CD4-positive, alpha-beta T cell (primary cell): ENCODE measurements at places on chromosomes 12 and 14. TPM values are rescaled to one million over a fixed set of nuclear protein-coding genes. Genes with fewer than 3 reads are reported as not detected.
A peak's percentile ranks its signal among the peaks of the same experiment; 100 is the strongest.

Gene GYS2
- 0.22 TPM for total RNA-seq

Gene MOK
- total RNA-seq = 2.3 TPM

Gene ISM2
- total RNA-seq = not detected

Gene DTX1
- 14.0 TPM for total RNA-seq

Gene AREL1
- 30.6 TPM for total RNA-seq

Gene AICDA
- total RNA-seq = not detected

Gene NTS
- not detected for total RNA-seq

Gene RXYLT1
- 6.2 TPM for total RNA-seq

Gene KRT3
- not detected for total RNA-seq

Gene STX2
- 14.1 TPM for total RNA-seq

Gene FITM1
- 1.5 TPM for total RNA-seq

Gene SLC16A7
- total RNA-seq = 23.7 TPM

GRCh38 chr14:77923131-77923936, 123.4 kb downstream of the ADCK1 start:
- H3K27ac ChIP-seq = no peak overlapping the region
- H3K27me3 ChIP-seq = no peaks in the 10 kb centered on the region
- peaks cover 4% of the 10 kb centered on the region for H3K36me3 ChIP-seq
- H3K4me3 ChIP-seq = no peak overlapping the region
- no peak for DNase-seq

DNA sequence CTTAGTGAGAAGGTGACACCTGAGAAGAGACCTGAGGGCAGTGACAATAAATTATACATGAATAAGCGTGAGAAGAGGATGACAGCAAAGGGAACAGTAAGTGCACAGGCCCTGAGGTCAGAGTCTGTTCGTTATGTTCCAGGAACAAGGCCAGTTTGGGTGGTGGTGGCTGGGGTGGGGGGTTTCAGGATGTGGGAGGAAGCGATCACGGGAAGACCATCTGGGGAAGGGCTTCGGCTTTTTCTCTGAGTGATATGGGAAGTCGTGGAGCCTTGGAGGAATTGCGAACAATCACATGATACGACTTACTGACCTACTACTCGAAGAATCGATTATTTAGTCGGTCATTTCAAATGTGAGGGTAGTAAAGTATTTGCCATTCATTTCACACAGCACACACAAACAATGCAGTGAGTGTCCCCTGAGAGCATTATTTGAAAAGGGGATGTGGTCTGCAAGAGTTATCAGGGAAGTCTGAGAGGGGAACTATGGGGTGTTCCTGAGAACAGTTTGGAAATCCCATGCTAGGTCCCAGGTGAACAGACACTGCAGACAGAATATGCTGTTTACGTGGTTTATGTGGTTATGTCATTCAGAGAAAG, 94.7 kb downstream of the SLC38A1 start:
- no peak for DNase-seq
- peaks cover 12% of the 10 kb centered on the region for H3K4me1 ChIP-seq
- H3K36me3 ChIP-seq = no peaks in the 10 kb centered on the region
- no peak overlapping the region for H3K27ac ChIP-seq
- no peaks in the 10 kb centered on the region for H3K27me3 ChIP-seq
- H3K4me3 ChIP-seq = no peak overlapping the region

DNA sequence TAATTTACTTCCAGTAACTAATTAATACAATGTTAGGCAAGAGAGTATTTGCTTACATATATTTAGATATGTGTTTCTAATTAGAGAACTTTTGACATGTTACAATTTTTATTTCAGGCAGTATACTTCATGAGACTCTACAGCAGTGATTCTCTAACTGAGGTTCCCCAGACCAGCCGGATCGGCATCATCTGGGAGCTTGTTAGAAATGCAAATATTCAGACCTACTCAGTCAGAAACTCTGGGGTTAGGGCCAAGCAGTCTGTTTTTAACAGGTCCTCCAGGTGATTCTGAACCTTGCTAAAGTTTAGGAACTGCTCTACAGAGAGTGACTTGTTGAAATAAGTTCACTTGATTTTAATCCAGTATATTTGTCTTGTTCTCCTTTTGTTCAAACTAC, 46.5 kb downstream of the ARID2 start:
- DNase-seq = no peak
- no peak overlapping the region for H3K4me3 ChIP-seq
- no peaks in the 10 kb centered on the region for H3K36me3 ChIP-seq
- H3K27me3 ChIP-seq = no peaks in the 10 kb centered on the region
- H3K27ac ChIP-seq = no peak overlapping the region
- no peaks in the 10 kb centered on the region for H3K4me1 ChIP-seq

GRCh38 chr12:121800694-121801594, 2.9 kb upstream of the SETD1B start:
- H3K27me3 ChIP-seq = no peaks in the 10 kb centered on the region
- peaks cover 48% of the 10 kb centered on the region for H3K4me1 ChIP-seq
- DNase-seq = peak; percentile 76
- H3K36me3 ChIP-seq = peaks cover 30% of the 10 kb centered on the region
- H3K4me3 ChIP-seq = peak overlapping the region; percentile 100

DNA sequence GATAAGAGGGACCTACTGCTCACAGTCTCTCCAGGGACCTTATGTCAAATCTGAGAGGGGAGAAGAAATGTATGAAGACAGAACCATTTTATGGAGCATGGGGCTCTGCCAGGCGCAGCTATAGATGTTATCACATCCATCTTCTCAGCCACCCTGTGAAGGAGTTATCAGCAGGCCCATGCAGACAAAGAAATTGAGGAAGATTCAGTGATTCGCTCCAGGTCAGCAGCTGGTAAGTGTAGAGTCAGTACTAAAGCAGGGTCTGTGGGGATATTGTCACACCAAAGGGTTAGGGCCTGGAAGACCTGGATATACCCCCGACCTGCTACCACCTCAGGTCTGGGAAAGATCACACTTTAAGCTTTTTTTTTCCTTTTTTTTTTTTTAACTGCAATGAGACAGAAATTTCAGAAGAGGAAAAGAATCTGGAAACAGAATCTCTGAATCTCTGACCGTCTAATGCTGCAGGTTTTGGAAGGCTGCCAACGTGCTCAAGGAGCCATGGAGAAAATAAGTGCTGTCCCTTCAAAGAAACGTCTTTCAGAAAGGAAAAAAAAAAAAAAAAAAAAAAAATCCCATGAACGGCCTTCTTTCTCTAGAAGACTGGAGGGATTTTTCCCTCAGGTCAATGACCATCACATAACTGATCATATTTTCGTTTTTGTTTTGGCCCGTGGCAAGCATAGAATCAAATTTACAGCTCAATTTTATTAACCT, 73.3 kb upstream of the PLEKHG7 start:
- no peaks in the 10 kb centered on the region for H3K36me3 ChIP-seq
- no peak overlapping the region for H3K4me3 ChIP-seq
- no peak overlapping the region for H3K27ac ChIP-seq
- no peaks in the 10 kb centered on the region for H3K27me3 ChIP-seq
- no peak for DNase-seq

GRCh38 chr14:60220084-60220483, 28.9 kb upstream of the PPM1A start:
- H3K27ac ChIP-seq = no peak overlapping the region
- no peaks in the 10 kb centered on the region for H3K27me3 ChIP-seq

DNA sequence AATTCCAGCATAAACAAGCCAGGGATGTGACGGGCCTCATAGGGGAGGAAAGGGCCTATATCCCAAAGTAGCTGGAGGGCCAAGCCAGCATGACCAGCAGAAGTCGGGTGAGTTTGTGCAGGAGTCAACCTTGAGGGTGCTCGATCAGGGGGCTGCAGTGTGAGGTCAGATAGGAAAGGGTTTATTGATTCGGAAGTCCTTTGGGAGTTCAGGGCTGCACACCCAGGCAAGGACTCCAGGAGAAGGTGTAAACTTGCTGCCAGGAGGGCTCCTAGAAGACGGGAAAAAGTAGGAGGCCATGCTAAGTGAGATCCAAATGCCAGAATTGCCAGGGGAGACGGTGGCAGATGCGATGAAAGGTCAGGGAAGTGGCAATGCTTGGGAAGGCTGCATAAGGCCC, 3.4 kb upstream of the OAS2 start:
- no peak overlapping the region for H3K27ac ChIP-seq
- no peak for DNase-seq
- H3K27me3 ChIP-seq = no peaks in the 10 kb centered on the region
- H3K36me3 ChIP-seq = peaks cover 2% of the 10 kb centered on the region

- peaks cover 13% of the 10 kb centered on the region for H3K27me3 ChIP-seq
- no peak for DNase-seq
- H3K27ac ChIP-seq = no peak overlapping the region
- H3K4me3 ChIP-seq = no peak overlapping the region
Measured at GRCh38 chr12:56916296-56916995, 17.8 kb downstream of the SDR9C7 start.

DNA sequence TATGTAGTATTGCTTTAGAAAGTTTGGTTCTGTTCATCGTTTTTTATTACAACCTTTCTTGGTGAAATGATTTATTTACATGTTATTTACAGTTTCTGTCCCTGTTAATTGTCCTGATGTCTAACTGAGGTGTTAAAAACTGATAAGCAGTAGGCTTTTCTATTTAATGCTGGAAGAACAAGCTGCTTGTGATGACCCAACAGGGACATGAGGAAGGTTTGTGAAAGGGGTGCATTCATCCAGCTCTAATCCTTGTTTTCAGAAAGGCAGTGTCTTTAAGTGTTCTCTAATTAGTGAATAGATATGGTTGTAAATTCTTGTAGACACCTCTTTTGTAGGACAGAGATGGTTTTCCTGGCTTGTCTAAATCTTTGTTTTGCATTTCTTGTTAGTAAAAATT, 191.4 kb downstream of the FOXA1 start:
- no peaks in the 10 kb centered on the region for H3K36me3 ChIP-seq
- H3K27ac ChIP-seq = no peak overlapping the region
- DNase-seq = no peak
- H3K27me3 ChIP-seq = no peaks in the 10 kb centered on the region

DNA sequence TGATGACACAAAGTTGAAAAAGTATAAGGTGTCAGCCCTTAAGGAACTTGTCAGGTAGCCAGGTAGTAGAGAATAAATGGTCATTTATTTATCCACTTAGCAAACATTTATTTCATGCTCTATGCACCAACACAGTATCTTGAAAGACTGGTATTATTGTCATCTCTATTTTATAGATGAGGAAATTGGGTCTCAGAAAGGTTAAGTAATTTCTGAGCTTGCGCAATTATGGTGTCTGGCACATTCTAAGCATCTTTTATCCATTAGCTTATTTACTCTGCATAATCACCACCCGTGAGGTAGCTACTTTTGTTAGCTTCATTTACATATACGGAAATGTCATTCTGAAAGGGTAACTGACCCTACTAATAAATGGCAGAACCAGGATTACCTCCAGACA, 2.5 kb upstream of the UTP20 start:
- peaks cover 6% of the 10 kb centered on the region for H3K36me3 ChIP-seq
- no peak for DNase-seq
- no peaks in the 10 kb centered on the region for H3K27me3 ChIP-seq
- no peak overlapping the region for H3K27ac ChIP-seq
- H3K4me3 ChIP-seq = no peak overlapping the region
- H3K4me1 ChIP-seq = peaks cover 8% of the 10 kb centered on the region

DNA sequence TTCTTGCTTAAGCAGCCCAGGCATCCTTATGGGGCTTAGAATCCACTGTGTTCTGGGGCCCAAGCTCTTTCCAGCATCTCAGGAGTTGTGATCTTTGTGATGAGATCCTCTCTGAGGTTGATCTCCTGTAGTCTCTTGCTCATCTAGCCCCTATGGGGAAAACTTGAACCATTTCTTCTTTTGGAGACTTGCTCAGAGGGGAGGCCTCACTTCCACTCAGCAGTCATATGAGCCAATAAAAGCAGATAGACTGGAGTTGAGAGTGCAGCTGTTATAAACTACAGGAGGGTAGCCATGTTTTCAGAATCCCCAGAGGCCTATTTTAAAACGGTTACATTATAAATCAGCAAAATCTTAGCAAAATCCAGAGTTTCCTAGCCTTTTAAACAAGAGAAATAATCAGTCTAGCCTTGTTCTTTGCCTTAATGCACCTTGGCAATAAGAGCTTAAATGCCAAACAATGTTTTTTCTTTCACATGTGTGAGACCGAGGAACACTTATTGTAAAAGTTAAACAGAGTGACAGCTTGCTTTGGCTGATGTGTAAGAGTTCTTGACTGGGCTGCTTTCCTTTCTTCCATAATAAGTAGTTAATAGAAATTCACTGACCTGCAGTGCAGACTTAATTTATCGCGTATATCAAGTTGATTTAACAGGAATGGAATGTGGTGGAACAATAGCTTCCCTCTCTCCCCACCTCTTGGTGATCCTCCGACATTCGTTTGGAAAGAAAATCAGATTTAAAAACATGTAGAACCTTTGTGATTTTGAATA, 168.3 kb downstream of the NEDD1 start:
- H3K27me3 ChIP-seq = no peaks in the 10 kb centered on the region
- no peak overlapping the region for H3K4me3 ChIP-seq
- no peak for DNase-seq
- no peak overlapping the region for H3K27ac ChIP-seq
- no peaks in the 10 kb centered on the region for H3K4me1 ChIP-seq

- H3K27ac ChIP-seq = no peak overlapping the region
- H3K4me3 ChIP-seq = no peak overlapping the region
- H3K4me1 ChIP-seq = peaks cover 14% of the 10 kb centered on the region
- DNase-seq = no peak
- no peaks in the 10 kb centered on the region for H3K27me3 ChIP-seq
- H3K36me3 ChIP-seq = no peaks in the 10 kb centered on the region
Measured at GRCh38 chr12:68425998-68426397, 93.8 kb upstream of the MDM1 start.

DNA sequence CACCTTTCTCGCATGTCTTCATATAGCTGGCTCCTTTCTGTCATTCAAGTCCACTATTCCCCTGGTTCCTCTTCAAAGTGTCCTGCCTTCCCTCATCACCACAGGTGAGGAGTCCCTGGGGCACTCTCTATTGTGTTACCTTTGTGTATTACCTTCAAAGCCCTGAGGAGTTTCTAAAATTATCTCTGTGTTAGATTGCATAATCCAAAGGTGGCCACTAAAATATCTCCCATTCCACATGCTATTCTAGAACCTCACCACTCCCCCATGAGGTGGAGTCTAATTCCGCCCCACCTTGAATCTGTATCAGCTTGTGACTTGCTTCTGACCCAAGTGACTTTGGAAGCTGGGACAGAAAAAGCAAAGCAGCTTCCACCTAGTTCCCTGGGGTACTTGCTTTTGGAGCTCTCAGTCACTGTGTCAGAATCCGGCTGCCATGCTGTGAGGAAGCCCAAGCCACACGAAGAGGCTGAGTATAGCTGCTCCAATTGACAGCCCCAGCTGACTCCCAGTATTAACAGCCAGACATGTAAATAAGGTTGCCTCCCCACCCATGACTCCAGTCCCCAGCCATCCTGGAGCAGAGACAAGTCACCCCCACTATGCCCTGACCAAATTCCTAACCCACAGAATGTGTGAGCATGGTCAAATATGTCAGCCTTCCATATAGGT, 6.8 kb downstream of the HRK start:
- no peak for DNase-seq
- no peak overlapping the region for H3K4me3 ChIP-seq
- H3K4me1 ChIP-seq = peaks cover 13% of the 10 kb centered on the region
- no peak overlapping the region for H3K27ac ChIP-seq
- peaks cover 48% of the 10 kb centered on the region for H3K27me3 ChIP-seq

- H3K36me3 ChIP-seq = no peaks in the 10 kb centered on the region
- H3K27ac ChIP-seq = no peak overlapping the region
- H3K4me1 ChIP-seq = no peaks in the 10 kb centered on the region
- no peak for DNase-seq
- H3K27me3 ChIP-seq = no peaks in the 10 kb centered on the region
- no peak overlapping the region for H3K4me3 ChIP-seq
Measured at GRCh38 chr12:124830306-124830705, 33.4 kb downstream of the SCARB1 start.
